ENCODE measurements at places on chromosomes 12 and 14.

GRCh38 chr14:56543436-56543835 lies 36.2 kb upstream of the TMEM260 start:
- DNase-seq, result no peak

DNA sequence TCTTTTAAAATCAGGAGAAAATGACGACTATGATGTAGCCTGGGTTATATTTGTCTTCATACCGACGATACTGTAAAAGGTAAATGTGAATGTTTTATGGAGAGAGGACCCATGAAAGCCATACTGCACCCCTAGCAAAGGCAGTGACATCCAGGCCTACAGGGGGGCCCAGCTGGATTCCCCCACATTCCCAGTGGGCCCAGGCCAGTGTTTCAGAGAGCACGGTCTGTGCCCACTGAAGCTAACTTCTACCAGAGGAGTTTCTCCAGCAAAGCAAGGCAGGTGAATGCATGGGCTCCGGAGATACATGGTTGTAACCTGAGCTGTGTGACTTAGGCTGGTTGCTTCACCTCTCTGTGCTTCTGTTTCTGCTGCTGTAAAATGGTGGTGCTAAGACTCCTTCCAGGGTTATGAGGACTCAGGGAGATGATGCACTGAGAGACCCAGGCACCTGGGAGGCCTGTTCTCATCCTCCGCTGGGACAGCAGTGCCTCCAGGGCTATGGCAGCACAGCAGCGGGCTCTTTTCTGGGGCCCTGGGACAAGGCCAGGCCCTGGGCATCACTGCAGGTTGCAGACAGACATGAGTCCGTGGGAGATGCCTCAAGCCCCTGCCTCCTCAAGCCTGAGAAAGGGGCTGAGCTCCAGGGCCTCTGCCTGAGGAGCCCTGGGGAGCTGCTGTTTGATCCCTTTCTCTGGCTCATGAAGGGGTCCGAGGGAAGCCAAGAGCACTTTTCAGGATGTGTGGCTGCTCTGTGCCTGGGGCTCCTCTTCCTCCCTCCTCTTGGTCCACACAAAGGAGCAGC lies 73.7 kb downstream of the SERPINA3 start:
- DNase-seq, result no peak

GRCh38 chr12:119156401-119157044 lies 22.2 kb upstream of the HSPB8 start:
- no peak for DNase-seq

DNA sequence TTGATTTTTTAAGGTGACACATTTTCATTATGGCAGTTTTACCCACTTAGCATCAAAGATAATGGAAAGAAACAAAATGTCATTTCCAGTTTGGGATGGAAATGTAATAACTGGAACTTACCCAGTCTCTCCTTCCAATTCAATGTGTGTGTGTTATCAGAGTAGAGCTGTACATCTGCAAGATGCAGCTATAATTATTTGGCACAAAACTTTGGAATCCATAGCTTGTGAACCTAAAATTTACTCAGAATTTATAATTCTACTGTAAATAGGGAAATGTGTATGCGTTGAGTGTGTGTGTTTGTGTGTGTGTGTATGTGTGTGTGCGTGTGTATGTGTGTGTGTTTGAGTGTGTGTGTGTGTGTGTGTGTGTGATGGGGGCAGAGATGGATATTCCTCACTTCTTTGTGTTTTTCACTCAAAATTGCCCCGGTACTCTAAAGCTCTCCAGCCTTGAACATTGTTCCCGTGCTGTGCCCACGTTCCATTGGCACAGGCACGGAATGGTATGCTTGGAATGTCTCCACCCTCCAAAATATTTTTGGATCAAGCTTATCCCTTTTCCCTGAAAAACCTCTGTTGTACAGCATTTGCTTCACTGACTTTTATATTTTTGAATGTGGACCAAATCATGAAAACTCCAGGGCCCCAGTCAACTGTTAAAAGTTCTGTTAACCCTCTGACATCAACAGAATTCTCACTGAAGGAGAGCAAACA lies 150.2 kb upstream of the BMP4 start:
- DNase-seq, result no peak

DNA sequence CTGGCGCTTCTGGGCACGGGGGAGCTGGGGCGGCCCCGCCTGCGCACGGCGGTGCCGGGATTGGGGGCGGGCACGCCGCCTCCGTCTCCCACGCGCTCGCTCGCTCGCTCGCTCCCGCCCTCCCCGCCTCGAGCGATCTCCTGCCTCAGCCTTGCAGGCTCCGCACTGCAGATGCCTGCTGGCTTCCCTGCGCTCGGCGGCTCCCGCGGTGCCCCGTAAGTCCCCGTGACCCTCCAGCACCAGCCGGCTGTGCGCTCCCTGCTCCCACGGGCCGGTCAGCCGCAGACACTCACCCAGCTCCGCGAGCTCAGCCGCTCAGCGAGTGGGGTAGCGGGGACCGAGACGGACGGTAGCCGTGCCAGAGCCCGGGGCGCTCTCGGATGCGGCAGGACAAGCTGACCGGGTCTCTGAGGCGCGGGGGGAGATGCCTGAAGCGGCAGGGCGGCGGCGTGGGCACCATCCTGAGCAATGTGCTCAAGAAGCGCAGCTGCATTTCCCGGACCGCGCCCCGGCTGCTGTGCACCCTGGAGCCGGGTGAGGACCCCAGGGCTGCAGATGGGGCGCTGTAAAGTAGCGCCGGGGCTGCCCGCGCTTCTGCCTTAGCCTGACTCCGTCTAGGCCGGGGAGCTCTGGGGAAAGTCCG lies at the start of gene TBC1D30:
TBC1D30 (plus strand) TSS at position 148 of the 643 bp plus-strand sequence; CDS start at position 381, 233 bp downstream.
- no peak for DNase-seq

DNA sequence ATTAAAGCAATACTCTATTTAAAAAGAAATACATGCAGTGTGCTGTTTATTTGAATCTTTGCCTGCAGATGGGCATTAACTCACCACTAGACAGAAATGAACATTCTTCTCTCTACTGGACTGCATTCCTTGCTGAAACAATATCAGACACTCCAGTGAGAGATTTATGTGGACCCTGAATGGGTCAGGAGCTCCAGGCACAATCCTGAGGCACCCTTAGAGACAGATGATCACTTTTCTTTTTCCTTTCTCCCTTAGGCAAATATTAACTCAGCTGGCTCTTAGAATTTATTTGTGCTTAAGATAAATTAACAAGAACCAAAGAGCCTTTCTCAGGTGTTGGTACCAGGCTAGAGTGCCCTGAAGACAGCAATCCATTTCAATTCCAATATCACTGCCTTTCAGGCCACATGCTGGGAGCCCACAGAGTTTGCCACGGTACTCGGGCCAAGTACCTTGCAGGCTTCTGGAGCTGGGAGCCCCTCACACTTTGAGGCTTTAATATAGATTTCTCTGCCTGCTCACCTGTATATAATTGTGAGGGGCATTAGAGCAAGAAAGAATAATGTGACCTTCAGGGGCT lies 173.0 kb downstream of the EMP1 start:
- DNase-seq, result no peak

GRCh38 chr12:4717806-4718205 lies 2.4 kb upstream of the GALNT8 start:
- no peak for DNase-seq

DNA sequence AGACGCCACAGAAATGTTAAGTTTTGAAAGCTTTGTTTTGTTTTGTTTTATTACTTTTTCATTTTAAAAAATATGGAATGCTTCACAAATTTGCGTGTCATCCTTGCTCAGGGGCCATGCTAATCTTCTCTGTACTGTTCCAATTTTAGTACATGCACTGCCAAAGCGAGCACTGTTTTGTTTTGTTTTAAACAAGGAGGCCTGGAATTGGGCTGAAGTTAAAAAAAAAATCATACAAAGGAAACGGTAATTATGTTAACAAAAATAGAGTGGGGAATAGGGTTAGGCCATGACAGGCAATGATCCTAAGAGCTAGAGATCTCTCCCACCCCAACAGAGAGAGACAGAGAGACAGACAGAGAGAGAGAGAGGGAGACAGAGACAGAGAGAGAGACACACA lies 57.0 kb downstream of the ZFP36L1 start:
- no peak for DNase-seq

DNA sequence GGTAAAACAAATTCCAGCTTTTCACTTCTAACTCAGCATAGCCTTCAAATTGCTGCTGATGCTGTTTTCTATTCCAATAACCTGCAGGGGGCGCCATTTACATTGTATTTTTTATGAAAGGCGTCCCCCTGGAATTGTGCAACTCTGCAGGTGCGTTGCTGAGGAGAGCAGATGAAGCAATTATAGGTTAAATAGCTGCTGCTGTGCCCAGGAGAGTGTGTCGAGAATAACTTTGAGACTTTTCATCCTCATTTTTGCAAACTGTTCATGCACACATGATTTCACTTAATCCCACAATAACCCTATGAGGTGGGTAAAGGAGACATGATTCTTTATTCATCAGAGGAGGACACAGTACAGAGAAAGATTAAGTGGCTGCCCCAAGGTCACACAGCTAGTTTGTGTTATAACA lies 75.7 kb downstream of the MYRFL start:
- peak; percentile 67 for DNase-seq

GRCh38 chr12:71799106-71799505 lies 40.5 kb upstream of the TBC1D15 start:
- peak; percentile 63 for DNase-seq

DNA sequence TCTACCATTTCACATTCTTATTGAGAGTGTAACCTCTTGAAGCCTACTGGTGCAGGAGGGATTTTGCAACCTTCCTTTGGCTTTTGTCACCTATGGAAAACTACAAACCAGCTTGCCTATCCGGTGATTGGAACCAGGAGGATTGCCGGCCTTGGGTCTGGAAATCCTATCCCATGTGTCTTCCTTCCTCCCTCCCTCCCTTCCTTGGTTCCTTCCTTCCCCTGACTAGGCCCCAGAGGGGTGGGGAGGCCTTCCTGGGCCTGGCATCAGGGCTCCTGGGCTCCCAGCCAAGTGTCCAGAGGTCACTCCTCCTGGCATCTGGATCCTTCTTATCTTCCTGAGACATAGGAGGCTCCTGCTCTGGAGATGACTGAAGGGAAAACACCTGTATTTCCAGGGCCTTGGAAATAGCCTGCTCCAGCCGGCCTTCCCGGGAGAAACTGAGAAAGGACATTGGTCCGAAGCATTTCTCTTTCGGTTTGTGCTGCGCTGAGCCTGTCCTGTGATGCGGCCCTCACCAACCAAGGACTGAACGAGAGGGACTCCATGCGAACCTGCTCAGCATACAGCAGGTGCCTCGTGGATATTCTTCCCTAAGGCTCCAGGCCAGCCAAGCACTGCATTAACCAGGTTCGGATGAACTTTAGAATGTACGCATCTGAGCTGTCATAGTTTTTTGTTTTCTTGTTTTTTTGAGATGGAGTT lies 43.4 kb downstream of the PSMA6 start:
- peak; percentile 21 for DNase-seq

- no peak for DNase-seq
Observed at GRCh38 chr12:78914859-78915331, 50.3 kb downstream of the SYT1 start.

DNA sequence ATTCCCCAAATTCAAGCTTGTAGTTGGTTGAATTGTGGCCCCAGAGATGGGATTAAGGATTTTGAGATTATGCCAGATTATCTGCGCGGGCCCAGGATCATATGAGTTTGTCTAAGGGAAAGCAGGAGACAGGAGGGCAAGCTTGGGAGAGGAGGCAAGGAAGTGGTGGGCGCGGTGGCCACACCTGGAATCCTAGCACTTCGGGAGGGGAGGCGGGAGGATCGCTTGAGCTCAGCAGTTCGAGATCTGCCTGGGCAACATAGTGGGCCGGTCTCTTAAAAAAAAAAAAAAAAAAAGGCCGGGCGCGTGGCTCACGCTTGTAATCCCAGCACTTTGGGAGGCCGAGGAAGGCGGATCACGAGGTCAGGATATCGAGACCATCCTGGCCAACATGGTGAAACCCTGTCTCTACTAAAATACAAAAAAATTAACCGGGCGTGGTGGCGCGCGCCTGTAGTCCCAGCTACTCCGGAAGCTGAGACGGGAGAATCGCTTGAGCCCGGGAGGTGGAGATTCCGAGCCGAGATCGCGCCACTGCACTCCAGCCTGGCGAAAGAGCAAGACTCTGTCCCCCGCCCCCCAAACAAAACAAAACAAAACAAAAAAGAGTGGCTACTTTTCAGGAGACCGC lies 881 bp upstream of the PUS1 start:
- peak; percentile 24 for DNase-seq

DNA sequence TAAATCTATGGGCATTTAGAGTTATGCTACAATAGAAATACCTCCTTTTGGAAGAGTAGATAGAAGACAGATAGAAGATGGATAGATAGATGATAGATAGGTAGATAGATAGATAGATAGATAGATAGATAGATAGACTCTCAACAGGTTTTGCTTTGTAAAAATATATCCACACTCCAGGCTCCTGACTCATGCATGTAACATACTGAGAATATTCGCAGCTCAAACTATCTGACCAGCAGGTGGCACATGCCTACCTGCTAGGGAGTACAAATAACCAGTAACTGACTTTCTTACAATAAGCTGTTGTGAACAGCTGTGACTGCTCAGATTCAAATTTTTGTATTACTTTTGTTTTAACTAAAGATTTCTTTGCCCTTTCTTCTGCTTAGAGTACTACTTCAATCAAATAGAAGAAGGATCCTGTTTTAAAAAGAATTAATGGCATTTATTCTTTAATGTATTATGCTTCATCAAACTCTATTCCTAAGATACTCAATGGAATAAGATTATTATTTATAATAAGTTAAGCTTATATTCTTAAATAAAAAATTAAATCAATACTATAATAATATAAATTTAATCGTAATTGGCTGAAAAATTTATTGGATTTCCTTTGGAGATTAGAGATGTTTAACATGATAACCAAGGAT lies 15.8 kb upstream of the CPNE8 start:
- peak; percentile 72 for DNase-seq
